ENCODE measurements at places on chromosomes 1 and 21.

GRCh38 chr1:38039331-38040088 is 7.1 kb downstream of the POU3F1 start:
- no peak for DNase-seq

DNA sequence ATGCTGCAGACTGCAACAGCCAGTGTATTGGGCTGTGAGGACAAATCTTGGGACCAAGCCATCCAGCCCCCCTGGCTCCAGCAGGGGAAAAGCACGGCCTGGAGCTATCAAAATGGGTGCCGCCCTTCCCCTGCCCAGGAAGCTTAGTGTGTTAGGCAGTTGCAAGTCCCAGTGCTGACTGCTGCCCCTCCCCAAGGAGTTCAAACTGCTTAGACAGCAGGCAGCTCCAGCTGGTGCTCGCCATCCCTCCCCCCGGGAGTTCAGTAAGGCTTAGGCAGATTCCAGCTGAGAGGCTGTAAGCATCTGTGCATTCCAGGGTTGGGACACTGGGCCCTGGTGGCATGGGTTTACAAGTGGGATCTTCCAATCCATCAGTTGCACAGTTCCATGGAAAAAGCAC is 579.6 kb upstream of the NR5A2 start:
- DNase-seq = no peak

DNA sequence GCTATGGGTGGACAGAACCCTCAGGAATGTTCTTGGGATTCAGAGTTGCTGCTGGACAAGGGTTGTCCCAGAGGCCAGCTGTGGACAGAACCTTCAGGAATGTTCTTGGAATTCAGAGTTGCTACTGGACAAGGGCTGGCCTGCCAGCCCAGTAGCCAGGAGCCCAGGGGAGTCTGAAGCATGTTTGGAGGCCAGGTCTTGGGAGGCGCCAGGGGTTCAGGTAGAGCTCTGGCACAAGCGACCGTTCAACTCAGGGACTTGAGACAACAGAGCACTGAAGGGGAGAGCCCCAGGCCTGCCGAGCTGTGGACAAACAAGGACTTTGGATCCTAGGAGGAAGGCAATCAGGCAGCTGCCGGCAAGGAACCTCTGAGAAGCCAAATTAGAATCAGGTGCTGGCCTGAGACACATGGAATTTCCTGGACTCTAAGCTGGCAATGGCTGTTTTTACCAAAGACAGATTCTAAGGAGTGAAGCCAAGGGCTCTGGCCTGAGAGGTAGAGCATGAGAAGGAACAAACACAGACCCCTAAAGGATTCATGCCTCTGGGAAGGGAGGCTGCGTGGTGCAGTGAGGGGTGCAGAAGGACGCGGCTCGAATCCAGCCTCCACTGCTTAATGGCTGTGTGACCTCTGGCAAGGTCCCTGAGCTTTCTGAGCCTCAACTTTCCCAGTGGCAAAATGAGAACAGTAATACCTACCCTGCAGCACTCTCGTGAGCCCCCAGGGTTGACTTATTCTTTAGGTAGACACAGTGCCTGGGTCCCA is 13.4 kb downstream of the PLA2G5 start:
- no peak for DNase-seq

- DNase-seq = no peak
Observed at GRCh38 chr1:99544328-99544727, 101.6 kb upstream of the PALMD start.

DNA sequence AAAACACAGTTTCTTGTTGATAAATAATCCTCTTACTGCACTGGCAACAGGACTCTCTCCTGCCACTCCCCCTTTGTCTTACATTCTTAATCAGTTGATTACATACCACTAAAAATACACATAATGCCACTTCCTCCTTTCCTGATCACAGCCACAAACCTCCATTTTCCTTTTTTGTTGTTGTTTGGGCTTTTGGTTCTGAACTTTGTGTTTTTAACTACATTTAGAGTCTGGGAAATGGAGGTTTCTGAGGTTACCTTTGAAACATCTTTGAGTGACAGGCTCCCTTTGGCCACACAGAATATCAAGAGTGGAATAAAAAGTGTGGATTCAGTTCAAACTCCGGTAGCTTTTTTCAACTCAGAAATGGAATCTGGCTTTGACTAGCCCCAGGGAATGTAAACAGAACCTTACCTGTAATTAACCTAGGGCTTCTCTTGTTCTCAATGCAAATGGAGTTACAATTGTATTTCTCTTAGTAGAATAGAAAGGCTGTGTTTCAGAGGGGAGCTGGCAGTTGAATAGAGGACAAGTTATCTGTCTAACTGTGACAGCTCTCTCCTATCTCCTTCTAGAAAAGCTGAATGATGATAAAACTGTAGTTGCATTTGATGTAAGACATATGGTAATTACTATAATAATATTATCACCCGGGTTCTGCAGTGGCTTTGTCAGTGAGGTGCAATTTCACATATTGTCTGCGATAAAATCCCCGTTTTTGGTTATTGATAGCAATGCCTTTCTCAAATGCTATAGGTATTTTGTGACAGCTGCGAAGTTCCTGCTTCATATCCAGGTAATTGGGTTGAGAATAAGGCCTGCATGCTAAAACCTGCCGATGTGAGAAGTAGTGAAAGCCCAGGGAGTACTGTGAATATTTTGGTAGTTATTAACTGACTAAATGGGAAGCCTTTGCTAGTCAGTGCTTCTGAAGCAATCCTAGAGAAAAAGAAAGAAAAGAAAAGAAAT is 66.9 kb downstream of the ST6GALNAC5 start:
- no peak for DNase-seq

- peak; percentile 83 for DNase-seq
Observed at GRCh38 chr1:151534662-151535278, 5.3 kb upstream of the TUFT1 start.

DNA sequence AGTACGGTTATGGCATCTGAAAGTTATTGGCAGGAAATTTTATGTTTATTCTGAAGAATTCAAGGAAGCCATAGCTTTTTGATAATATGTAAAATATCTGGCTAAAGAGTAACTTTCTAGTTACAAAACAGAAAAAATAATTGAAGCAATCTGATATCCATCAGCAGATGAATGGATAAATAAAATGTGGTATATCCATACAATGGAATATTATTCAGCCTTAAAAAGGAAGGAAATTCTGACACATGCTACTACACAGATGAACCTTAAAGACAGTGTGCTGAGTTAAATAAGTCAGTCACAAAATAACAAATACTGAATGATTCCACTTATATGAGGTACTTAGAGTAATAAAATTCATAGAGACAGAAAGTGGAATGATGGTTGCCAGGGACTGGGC is 25.0 kb upstream of the HIVEP3 start:
- DNase-seq = no peak

DNA sequence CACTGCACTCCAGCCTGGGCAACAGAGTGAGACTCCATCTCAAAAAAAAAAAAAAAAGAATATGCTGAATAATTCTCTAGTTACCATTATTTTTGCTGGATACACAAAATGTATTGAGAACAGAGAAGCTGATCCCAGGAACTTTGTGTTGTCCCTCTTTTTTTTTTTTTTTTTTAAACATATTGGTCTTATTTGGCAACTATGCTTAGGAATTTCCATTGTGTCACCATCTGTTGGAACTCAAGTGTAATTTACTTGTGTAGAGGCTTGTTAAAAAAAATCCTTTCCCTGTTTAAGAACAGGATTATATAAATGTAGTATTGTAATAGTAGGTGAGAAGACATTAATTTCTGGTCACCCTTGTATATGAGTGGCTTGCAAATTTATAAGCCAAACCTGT is 28.6 kb downstream of the CAMSAP2 start:
- no peak for DNase-seq

GRCh38 chr1:68210027-68210426 is 22.3 kb downstream of the WLS start:
- no peak for DNase-seq

GRCh38 chr1:89098857-89099256 is 27.1 kb downstream of the GBP2 start:
- no peak for DNase-seq

- no peak for DNase-seq
Observed at GRCh38 chr1:231918239-231919015, 291.8 kb downstream of the DISC1 start.

GRCh38 chr1:37043101-37043500 is 8.8 kb upstream of the GRIK3 start:
- no peak for DNase-seq

GRCh38 chr1:100719490-100719889 is at the start of gene VCAM1:
VCAM1 (plus strand) TSS chr1:100719742; CDS start chr1:100719861, 119 bp downstream.
- no peak for DNase-seq

DNA sequence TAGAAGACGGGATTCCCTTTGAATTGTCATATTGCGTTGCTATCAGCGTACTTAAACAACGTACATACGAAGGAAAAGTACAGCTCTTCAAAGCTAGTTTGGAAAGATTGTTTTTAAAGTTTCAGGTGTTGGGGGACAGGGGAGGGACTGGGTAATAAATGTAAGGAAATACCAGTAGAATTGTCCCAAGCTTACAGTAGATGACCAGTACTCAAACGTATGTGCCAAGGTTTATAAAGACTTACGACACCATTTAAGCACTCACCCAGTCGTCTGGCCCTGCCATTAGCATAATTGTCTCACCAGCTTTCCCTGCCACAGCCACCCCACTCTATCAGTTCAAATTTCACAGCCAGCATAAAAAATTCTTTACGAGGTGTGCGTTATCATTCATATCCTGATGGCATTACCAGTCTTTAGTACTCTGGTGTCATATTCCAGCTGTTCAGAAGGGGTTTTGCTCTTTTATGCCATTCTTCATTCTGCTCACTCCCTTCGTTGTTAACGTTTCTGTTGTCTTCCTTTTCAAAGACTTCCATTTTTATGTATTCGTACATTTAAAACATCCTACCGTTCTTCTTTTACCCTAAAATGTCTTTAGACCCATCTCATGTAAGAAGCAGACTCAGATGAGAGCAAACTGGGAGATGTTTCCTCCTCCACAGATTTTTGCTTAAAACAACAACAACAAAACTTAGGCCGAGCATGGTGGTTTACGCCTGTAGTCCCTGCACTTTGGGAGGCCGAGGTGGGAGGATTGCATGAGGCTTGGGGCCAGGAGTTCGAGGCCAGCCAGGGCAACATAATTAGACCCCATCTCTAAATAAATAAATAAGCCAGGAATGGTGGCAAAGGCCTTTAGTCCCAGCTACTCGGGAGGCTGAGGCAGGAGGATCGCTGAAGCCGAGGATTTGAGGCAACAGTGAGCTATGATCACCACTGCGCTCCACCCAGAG is 1.0 kb upstream of the HP1BP3 start:
- DNase-seq = no peak

- no peak for DNase-seq
Observed at GRCh38 chr1:8477166-8477982, 159.5 kb downstream of the SLC45A1 start.

- DNase-seq = no peak
Observed at GRCh38 chr1:29802181-29803068, 566.1 kb downstream of the PTPRU start.

DNA sequence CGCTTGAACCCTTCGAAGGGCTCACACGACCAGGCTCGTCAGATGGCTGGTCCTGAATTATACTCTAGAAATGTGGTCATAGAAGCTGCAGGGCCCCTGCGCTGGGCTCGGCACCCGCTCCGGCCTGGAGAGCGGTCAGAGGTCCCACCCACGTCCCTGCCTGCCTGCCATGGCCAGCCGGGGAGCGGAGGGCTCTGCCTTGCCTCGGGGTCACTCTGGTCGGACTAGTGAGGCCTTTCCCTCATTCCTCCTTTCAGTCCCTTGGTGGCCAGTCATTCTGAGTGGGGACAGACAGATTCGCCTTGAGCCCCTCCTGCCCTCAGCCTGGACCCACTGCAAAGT is 529 bp upstream of the MARCKSL1 start:
- no peak for DNase-seq

GRCh38 chr1:234206651-234207284 is 166.5 kb upstream of the COA6 start:
- DNase-seq = no peak

All from T47D (cell line).